ENCODE measurements at places on chromosomes 13 and 19.

- DNase-seq = no peak
These were observed 96.3 kb upstream of the FNDC3A start for GRCh38 chr13:48879432-48879831.

DNA sequence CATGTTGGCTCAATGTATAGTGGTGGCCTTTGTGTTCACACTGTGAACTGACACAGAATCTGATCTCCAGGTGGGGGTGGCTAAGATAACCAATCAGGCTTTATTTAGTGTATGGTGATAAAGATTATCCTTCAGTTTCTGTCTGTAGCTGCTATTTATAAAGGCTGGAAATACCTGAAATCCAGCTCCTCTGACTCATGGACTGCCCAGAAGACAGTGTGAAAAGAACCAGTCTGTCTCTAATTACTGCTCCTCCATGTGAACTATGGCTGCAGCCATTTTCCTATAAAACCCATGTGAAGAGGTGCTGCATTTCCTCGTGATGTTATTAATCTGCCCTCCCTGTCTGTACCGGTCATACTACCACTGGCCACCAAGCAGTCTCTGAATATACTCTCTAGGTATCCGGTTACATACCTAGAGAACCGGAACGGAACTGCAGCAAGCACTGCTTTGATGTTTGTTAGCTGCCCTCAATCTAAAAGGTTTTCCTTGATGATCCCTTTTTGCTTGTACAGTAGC is 238.0 kb downstream of the LHFPL6 start:
- no peak for DNase-seq

- no peak for DNase-seq
These were observed 66.1 kb downstream of the AKAP11 start for GRCh38 chr13:42337808-42338600.

- no peak for DNase-seq
These were observed 1.6 kb downstream of the SBK2 start for GRCh38 chr19:55535173-55535964.

DNA sequence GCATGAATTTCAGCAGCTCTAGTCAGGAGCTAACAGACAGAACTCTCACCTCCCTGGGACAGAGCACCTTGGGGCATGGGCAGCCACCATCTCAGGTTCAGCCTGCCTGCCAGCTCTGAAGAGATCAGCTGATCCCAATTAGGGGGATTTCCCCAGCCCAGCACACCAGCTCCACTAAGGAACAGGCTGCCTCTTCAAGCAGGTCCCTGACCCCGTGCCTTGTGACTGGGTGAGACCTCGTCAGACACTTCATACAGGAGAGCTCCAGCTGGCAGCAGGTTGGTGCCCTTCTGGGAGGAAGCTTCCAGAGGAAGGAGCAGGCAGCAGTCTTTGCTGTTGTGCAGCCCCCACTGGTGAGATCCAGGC is 84.5 kb upstream of the UFM1 start:
- DNase-seq = no peak

DNA sequence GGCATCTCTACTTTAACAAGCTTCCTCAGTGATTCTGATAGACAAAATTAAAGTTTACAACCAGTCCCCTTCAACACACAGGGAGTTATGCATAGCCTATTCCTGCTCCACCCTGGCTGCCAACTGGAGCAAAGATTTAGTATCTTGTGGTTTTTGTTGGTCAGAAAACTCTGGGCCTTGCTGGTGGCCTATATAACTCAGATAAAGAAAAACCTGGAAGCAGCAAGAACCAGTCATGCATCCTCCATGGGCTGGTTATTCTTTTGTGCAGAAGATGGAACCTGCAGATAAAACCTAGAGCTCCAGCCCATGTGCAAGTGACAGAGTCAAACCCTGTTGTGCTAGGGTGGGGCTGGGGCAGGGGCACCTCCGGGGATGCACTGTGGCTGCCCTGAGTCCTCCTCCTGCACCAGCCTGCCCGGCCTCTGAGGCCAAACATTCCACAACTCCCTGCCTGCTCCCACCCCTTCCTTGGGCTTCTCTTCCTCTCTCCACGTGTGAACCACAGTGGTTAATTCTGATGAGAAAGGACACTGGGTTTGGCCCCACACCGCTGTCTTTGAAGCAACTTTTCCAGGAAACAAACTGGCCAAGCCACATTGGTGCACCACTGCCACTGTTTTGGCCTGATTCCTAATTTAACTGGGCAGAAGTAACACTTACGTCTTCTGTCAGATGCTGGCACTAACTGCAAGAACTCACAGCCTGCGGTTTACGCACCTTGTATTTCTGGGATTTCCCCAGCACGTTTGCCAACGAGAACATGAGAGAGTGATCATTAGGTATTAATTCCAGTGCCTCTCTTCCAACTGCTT is 23.3 kb upstream of the GGACT start:
- peak; percentile 27 for DNase-seq

- DNase-seq = no peak
These were observed 70.3 kb upstream of the MCF2L start for GRCh38 chr13:112898621-112899280.

GRCh38 chr19:6686628-6686975 is 16.6 kb upstream of the TNFSF14 start:
- DNase-seq = no peak

DNA sequence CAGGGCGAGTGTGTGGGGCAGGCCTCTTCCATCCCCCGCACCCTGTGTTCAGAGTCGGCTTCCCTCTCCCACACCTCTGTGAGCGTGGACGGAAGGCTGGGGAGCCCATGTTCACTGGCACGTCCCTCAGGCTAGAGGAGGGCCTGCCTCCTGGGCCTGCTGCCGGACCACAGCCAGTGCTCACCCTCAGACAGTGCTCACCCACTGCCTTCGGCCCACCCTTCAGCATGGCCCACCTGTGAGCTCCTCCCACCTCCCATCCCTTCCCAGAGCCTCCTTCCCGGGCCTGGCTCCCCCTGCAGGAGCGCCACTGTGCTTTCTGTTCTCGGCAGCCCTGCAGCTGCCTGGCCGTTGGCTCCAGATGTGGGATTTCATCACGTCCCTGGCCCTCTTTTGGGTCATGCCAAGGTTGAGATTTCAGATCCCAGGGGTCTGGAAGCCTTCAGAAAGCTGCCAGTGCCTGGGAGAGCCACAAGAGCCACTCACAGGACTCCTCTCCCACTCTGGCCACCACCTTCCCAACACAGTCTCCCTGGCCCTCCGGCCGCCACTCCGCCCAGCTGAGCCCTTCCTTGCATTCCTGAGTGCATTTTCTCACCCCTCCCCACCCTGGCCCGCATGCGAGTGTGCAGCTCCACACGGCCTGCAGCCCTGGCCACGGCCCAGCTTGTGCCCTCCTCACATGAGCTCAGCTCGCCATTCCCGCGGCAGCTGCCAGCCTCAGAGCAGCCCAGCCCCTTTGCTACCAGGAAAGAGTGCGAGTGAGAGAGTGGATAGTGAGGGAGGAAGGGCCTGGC is 25.3 kb downstream of the CAPN12 start:
- DNase-seq = peak; percentile 77

- no peak for DNase-seq
These were observed 58.4 kb upstream of the USPL1 start for GRCh38 chr13:30559274-30559673.

GRCh38 chr13:92574499-92574898 is 652.1 kb upstream of the GPC6 start:
- DNase-seq = no peak

DNA sequence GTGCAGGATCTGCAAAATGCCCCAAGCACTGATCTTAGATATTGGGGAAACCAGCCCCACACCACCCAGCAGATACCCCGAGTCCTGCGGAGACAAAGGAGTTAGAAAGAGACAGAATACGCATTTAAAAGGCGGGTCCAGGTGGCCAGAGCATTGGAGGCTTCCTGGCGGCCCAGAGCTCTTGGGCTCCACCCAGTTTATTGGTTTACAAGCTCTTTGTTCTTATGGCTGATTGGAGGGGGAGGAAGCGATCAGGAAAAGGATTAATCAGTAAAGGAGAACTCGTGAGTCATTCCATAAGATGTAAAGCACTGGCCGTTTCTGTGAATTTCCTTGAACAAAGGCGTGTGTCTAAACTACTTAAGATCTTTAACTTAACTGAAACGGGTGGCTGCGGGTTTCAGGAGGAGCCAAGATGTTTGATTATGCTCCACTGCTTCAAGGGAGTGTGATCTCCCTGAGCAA is 926 bp downstream of the ZNF587 start:
- no peak for DNase-seq

DNA sequence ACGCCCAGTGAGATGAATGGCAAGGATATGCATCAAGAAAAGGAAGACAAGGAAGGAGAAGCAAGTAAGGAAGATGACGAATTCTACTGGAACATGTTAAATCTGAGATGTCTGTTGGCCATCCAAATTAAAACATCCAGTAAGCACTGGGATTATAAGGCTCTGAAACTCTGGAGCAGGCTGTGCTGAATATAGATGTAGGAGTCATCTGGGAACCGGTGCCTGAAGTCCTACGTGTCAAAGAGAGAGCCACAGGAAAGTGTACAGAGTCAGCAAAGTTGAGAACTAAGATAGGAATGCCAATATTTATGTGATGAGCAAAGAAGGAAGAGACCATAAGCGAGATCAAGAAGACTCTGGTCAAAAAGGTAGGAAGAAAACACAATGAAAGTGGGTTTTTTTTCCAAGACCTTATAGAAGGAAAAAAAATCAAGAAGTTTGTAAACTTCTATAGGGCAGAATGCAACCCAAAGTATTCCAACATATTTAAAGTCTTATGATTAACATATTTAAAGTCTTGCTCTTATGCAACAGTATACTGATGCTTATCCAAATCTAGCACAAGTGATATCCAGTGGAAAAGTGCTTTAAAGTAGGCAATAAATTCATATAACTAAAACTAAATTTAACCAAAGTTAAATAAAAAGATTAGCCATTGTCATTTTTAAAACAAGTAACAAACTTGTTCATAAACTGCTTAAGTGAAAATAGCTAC is 51.2 kb upstream of the EEF1AKMT1 start:
- no peak for DNase-seq

DNA sequence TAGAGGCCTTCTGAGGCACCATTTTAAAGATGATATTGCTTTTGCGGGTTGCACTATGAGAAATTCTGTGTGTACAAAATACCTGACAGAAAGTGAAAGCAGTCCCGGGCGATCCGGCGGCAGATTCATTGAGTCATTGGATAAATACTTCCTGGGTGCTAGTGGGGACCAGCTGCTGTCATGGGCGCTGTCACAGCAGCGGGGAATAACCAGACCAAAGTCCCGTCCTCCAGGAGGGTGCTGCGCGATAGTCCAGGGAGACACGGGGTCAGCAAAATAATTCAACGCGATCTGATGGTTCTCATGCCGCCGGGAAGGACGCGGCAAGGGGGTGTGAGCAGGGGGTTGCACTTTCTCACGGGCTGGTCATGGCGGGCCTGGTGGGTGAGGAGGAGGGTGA is 13.5 kb downstream of the ZFR2 start:
- DNase-seq = no peak

GRCh38 chr13:74298923-74299322 is 164.7 kb upstream of the KLF12 start:
- no peak for DNase-seq

DNA sequence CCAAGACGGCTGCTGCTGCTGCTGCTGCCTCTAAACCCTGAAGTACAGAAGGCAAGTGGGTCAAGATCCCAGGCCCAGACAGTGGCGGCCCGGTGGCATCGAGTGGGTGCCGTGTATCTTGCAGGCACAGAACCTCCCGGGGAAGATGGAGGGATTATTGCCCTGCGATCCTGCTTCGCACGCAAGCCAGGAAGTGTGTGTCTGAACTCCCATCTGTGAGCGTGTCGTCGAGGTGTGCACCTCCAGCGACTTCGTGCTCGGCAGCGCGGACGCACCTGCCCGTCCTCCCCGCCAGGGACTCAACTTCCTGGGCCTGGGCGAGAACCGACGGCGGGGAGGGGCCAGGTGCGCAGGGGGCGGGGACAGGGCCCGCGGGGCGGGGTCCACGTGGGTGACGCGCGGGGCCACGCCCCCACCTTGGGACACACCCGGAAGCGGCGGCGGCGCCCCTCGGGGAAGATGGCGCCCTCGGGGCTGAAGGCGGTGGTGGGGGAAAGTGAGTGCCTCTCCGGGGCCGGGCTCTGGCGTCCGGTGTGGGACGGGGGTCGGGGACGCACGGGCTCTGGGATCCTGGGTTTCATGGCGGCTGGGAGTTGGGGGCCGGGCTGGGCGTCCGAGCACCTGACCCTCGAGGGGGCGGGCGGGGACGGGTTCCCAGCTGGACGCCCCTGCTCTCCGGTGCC is at the start of gene STXBP2:
TSS of gene STXBP2 (plus strand) at position 420 of the 683 bp plus-strand sequence. CDS start at position 460, 40 bp downstream.
- no peak for DNase-seq

- no peak for DNase-seq
These were observed 440.0 kb downstream of the KCTD12 start for GRCh38 chr13:76446191-76446590.

DNA sequence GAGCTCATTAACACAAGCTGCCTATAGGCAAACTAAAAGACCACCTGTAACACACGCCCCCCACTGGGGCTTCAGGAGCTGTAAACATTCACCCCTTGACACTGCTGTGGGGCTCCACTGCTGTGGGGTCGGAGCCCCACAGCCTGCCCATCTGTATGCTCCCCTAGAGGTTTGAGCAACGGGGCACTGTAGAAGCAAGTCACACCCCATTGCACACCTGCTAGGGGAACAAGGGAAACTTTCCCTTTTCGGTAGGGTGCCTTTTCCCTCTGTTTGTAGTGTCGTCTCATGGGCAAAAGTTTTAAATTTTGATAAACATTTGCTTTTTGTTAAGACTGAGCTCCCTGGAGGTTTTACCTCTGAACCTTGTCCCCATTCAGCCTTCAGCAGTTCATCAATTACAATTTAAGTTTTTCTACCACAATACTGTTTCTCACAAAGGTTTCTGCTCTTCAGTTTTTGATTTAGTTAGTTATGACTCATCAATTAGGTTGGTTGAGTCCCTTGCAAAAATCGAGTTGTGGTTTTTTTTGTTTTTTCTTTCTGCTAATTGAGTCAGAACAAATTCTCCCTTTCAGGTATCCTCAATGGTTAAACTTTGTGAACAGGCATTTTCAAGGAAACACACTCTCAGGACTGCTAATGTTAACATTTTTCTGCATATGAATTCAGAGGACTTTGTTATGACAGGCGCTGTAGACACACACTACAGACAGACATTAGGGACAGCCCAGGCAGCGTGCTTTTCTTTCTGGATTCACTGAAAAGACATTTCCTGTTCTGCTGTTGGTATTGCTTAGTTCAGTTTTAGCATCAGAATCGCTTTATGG is 35.1 kb downstream of the ZNF433 start:
- no peak for DNase-seq
